Epithelial cell of proximal tubule (primary cell): ENCODE measurements at places on chromosomes 5 and 9.

GRCh38 chr9:92612292-92612691, 57.6 kb downstream of the IPPK start:
- DNase-seq, result no peak

DNA sequence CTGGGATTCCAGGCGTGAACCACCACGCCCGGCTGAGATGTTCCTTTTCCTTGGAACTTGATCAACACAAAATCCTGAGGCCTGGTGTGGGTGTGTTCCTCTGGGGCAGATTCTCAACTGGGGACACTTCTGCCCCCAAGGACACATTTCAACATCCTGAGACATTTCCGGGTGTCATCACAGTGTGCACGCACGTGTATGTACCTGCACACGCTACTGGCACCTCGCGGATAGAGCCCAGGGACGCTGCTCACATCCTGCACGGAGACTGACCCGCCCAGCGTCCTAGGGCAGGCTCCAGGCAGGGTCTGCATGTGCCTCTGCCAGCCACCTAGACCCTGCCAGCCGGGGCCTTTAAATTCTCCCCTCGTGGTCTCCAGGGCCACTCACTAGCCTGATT, 8.0 kb downstream of the SAPCD2 start:
- DNase-seq, result no peak

DNA sequence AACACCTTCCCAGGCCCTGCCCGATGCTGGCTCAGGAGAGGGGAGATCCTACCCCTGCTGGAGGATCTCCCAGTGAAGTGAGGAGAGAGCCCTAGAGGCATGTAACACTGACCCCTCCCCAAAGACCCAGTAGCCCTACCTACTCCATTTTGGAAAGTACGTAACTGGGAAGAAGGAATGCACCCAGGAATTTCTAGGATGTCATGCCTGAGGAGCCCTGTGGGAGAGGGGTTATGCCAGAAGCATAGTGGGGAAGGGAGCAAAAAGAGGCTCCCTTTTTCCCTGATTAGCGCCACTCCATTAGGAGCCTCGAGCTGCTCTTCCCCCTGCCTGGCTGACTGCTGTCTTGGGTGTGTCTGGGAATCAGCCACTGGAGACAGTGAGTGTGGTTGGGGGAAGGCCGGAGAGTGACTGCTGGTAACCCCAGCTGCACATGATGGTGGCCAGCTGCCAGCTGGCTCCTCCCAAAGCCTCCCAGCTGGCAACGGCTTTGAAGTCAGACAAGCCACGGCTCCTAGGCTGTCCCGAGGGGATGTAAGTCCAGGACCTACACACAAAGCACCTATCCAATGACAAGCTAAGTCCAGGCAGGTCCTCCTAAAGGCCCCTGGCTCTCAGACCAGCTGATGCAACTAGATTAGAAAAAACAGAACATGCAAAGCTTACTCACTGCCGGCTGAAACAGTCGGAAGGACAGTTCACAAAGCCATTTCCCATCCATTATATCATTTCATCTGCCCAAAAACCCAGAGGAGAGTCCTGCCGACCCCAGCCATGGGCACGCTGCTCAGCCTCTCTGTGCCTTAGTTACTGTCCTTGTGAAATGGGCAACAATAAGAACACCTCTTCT, 136.5 kb upstream of the ABCA1 start:
- peak; percentile 86 for DNase-seq

DNA sequence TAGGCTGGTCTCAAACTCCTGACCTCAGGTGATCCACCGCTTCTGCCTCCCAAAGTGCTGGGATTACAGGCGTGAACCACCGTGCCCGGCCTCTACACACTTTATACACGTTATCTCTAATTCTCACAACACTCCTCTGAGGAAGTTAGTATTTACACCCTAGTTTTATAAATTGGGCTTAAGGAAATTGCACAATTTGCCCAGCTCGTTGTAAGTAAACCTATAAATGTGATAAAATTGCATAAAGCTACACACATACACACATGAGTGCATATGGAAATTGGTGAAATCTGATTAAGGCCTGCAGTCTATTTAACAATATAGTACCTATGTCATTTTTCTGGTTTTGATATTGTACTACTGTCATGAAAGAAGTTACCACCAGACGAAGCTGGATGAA, 4.4 kb upstream of the SLC4A9 start:
- DNase-seq, result no peak

- DNase-seq, result no peak
These were observed 99.0 kb upstream of the SSBP2 start for GRCh38 chr5:81849770-81850367.

- DNase-seq, result no peak
These were observed 88.1 kb downstream of the S1PR3 start for GRCh38 chr9:89079391-89079790.

GRCh38 chr9:92770360-92770995, 5.8 kb upstream of the BICD2 start:
- DNase-seq, result no peak

GRCh38 chr5:168472329-168472728, 13.9 kb upstream of the RARS1 start:
- DNase-seq, result peak; percentile 26

DNA sequence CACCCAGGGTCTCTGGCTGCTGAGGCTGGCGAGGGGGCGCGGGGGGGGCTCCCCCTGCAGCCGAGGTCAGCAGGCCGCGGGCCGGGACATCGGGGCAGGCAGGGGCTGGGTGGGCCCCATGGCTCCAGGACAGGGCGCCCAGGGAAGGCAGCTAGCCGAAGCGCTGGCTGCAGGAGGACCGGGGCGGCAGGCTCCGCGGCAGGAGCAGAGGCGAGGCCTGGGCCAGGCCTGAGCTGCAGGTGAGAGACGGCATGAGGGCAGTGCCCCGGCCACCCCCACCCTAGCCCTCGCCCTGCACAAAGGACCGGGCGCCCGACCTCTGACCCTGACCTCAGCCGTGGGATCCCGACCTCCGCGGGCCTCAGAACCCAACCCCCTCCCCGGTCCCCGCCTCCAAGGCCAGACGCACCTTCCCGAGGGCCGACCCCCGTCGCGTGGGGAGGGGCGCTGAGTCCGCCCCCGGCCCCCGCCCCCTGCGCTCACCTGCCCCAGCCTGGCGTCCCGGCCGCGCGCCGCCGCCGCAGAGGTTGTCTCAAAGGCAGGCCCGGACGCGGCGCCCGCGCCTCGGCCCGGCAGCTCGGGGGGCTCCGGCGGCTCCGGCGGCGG, 431 bp downstream of the RNF208 start:
- no peak for DNase-seq

GRCh38 chr5:82748688-82749460, 328.3 kb downstream of the TMEM167A start:
- DNase-seq, result no peak

GRCh38 chr9:109830545-109830944, 50.5 kb downstream of the PALM2AKAP2 start:
- DNase-seq, result no peak

- no peak for DNase-seq
These were observed 116.8 kb downstream of the BOD1 start for GRCh38 chr5:173499471-173500212.

GRCh38 chr9:6106711-6107339, 91.4 kb upstream of the RANBP6 start:
- no peak for DNase-seq

DNA sequence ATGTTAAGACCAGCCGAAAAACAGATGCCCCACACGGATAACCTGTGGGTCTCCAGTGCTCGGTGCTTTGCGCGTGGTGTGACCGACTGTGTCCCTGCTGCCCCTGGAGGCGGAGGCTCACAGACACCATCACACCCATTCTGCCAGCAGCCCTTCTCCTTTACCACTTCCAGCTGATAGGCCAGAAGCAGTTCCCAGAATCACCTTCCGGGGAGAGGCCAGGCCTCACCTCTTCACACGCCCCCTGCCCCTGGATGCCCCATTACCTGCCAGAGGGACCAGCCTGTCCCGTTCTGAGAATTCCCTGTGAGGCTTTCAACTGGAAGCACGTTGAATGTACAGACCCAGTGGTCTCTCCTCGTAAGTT, 21.6 kb upstream of the LRRC14B start:
- DNase-seq, result no peak

DNA sequence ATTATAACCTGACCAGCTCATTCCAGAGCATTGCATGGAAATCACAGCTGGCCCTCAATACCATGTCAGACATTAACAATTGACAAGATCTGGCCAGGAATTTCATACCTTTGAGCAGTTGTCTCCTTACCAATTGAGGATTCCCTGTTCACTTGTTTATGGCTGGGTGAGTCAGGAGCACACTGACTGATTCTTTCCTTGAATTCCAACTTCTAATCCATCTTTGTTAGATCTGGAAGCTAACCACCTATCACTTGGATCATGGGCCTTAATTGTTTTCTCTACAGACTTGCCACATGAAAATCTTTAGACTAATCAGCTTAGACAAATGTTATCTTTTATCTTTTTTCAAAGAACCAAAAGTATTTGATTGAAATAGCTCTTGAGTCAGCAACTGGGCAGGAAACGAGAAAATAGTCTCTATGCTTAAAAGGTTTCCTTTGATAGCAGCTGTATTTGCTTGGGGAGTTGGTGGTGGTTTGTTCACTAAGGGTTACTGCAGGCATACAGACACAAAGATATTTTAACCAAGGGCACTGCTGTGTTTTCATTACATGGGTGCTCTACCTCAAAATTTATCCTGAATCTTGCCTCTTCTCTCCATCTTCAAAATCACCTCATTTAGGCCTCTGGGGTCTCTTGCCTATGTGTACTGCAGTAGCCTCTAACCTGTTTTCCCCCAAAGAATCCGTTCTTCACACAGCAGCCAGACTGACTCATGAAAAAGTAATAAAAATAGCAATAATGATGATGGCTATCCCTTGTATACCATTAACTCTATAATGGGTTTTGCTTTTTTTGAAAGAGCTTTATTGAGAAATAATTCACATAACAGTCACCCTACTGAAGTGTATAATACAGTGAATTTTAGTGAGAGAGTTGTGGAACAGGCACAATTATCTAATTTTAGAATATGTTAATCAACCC, 197.0 kb upstream of the NMUR2 start:
- DNase-seq, result no peak

DNA sequence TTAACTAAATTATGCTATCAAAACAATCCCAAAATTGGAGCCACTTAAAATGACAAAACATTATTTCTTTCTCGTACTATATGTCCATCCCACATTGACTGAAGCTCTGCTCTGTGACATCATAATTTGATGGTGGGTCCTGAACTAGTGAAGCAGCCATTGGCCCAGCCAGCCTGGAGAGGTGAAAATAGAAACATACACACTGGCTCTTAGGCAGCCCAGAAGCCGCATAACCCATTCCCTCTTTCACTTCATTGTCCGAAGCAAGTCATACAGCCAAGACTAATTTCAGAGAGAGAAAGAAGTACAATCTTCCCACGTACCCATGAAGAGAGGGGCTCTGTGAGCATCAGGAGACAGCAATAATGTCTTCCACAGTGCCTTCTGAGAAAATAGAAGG, 342.5 kb downstream of the NFIB start:
- no peak for DNase-seq

DNA sequence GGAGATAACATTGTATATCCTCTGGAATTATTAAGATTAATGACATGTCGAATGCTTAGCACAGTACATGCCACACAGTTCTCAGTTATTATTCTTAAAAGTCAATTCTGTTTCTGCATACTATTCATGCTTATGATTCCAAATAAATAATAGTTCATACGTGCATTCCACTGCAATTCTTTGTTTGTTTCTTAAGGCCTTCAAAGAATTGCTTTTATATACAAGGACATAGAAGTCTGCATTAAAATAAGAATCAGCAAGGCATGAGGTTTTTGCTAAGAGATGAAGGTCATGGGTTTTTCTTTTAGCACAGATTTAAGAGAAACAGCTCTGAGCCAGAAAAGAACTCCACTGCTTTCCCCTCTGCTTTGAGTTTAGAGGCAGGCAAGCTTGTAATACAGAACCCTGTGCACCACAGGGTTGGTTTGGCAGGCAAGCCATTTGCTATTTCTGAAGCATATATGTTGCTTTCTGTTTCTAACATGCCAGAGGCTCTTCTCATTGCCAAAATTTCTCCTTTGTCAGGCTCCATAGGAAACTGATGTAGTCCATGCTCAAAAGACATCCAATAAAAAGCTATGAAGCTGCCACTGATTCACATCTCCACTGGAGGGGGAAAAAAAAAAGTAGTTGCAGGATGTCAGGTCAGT, 420.6 kb upstream of the TYRP1 start:
- no peak for DNase-seq

DNA sequence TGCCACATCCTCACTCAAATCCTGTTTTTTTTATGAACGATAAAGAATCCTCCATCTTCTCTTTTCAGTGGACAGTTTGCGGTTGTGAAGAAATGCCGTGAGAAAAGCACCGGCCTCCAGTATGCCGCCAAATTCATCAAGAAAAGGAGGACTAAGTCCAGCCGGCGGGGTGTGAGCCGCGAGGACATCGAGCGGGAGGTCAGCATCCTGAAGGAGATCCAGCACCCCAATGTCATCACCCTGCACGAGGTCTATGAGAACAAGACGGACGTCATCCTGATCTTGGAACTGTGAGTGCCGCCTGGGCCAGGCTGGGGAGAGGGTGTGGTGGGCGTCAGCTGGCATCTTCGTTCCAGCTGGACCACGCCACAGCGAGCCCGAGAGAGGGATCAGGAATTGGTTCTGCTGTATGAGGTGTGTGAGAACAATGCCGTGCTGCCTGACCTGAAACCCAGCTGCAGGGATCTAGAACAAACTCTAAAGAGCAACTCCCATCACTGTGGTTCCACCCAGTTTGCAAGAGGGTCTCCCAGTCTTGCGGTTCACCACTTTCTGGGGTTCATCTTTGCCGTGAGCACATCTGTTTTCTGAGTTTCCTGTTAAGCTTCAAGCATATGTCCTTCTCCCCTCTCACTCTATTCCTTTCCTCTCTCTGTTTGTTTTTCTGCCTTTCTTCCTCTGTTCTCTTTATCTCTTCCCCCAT, 107.4 kb downstream of the DAPK1 start:
- no peak for DNase-seq

- DNase-seq, result no peak
These were observed 21.8 kb downstream of the AQP7 start for GRCh38 chr9:33380390-33381094.

DNA sequence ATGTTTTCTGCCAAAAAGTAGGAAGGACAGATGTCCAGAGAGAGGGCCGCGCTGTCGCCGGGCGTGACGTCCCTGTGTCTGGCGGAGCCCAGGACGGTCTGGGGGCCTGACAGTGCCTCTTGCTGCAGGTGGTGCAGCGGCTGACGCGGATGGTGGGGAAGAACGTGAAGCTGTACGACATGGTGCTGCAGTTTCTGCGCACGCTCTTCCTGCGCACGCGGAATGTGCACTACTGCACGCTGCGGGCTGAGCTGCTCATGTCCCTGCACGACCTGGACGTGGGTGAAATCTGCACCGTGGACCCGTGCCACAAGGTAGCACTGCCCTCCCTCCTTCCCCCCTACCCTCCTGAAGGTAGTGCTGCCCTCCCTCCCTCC, 7.8 kb downstream of the NELFB start:
- no peak for DNase-seq
